ENCODE measurements at places on chromosomes 11 and 22.
A peak's percentile ranks its signal among the peaks of the same experiment; 100 is the strongest.

GRCh38 chr11:15347969-15348734 is 233.4 kb downstream of the INSC start:
- H3K4me3 ChIP-seq = no peak overlapping the region
- no peak for DNase-seq
- H3K27me3 ChIP-seq = no peaks in the 10 kb centered on the region
- no peaks in the 10 kb centered on the region for H3K4me1 ChIP-seq
- no peak overlapping the region for H3K27ac ChIP-seq

DNA sequence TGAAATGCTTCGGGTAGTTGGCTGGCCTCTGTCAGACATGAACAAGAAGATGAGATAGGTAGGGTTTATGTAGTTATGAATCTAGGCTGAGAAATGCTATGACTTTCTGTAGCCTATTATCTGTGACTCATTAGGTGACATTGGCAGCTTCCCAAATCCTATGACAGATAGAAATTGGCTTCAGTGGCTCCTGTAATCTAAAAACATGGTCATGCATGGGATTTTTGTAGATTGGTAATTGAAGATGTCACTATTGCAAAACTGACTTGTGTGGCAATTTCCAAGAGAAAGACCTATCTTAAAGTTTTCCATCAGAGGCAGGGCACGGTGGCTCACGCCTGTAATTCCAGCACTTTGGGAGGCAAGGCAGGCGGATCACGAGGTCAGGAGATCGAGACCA is 29.4 kb upstream of the GRIK4 start:
- no peak for DNase-seq
- H3K27ac ChIP-seq = no peak overlapping the region
- no peak overlapping the region for H3K4me3 ChIP-seq
- no peaks in the 10 kb centered on the region for H3K27me3 ChIP-seq
- no peaks in the 10 kb centered on the region for H3K4me1 ChIP-seq

- H3K27me3 ChIP-seq = no peaks in the 10 kb centered on the region
- peak overlapping the region; percentile 97 for H3K4me3 ChIP-seq
- peaks cover 3% of the 10 kb centered on the region for H3K4me1 ChIP-seq
- no peak for DNase-seq
- H3K36me3 ChIP-seq = no peaks in the 10 kb centered on the region
Observed at GRCh38 chr11:102111011-102111786, 952 bp downstream of the YAP1 start.

DNA sequence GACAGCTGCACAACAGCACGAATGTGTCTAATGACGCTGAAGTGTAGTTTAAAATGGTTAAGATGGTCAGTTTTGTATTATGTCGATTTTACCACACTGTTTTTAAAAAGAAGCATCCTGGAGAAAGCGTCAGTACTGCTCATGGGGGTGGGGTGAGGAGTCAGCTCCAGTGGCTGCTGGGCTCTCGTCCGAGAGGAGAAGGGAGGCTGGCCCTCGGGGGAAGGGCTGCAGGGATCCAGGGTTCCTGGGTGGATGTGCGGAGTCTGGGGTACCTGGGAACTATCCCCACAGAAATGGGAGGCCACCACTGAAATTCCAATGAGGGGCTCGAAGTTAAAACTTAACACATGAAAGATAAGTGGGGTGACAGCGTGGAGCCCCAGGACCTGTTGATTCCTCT is 11.9 kb downstream of the C11orf21 start:
- H3K4me1 ChIP-seq = no peaks in the 10 kb centered on the region
- H3K27ac ChIP-seq = no peak overlapping the region
- no peak for DNase-seq
- H3K4me3 ChIP-seq = no peak overlapping the region
- peaks cover 4% of the 10 kb centered on the region for H3K27me3 ChIP-seq

GRCh38 chr22:38570779-38571364 is 889 bp upstream of the DMC1 start:
- H3K4me3 ChIP-seq = peak overlapping the region; percentile 42
- no peak overlapping the region for H3K27ac ChIP-seq
- H3K4me1 ChIP-seq = no peaks in the 10 kb centered on the region
- H3K27me3 ChIP-seq = no peaks in the 10 kb centered on the region
- H3K36me3 ChIP-seq = no peaks in the 10 kb centered on the region
